ENCODE measurements at places on chromosomes 16 and 17.

- peak; percentile 21 for DNase-seq
Measured at GRCh38 chr16:77212741-77213541, 13.7 kb downstream of the SYCE1L start.

- no peak for DNase-seq
Measured at GRCh38 chr17:3864534-3864933, 18.5 kb upstream of the NCBP3 start.

GRCh38 chr16:17138801-17139200 lies 332.0 kb downstream of the XYLT1 start:
- DNase-seq, result peak; percentile 21

- no peak for DNase-seq
Measured at GRCh38 chr17:17892731-17893130, 55.9 kb upstream of the SREBF1 start.

DNA sequence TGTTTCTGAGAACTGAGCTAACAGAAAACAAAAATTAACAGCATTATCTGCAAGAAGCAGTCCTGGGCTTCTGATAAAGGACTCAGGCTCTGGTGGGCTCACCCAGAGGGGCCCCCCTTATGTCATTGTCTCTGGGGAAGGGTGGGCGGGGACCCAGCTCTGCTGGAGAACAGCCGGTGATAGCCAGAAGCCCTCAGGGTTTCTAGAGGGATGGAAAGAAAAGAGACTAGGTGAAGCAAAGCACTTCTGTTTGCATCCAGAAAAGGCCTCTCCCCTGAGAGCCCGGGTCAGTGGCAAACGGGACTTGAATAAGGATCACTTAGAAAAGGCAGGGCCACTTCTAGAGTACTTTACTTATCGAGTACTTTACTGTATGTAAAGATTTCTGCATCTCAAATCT lies 7.0 kb upstream of the CDC42EP4 start:
- DNase-seq, result no peak

GRCh38 chr17:1916963-1917715 lies 87.3 kb downstream of the RPA1 start:
- no peak for DNase-seq

GRCh38 chr17:6508519-6509030 lies 47.8 kb downstream of the PITPNM3 start:
- no peak for DNase-seq

DNA sequence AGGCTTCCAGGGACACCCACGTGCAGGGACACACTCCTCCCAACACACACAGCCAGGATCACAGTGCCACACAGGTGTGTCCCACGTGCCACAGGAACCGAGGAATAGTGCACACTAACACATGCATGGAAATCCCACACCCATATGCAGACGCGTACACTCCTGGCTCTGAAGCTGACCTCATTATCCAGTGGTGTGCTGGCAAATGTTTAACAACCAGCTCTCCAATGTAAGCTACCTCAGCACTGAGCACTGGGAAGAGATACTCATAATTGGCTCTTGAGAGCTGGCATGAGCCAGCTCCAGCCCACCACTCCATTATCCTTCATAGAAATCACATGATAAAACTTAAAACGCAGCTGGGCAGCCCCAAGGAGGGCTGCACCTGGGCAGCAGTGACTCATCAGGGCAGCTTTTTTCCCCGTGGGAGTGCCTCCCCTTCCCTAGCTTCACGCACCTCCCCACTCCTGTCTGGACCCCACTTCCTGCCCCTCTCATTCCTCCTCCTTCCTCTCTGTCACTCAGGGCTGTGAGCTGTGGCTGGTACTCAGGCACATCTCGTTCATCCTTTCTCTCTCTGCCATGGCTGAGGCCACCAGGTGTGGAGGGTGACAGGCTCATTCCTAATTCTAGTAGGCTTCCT lies 14.9 kb upstream of the TBX21 start:
- no peak for DNase-seq

All from fibroblast of skin of scalp (primary cell).